ENCODE measurements at places on chromosomes 1 and 21.

- no peak for DNase-seq
Measured at GRCh38 chr1:20058531-20058930, 11.5 kb upstream of the PLA2G5 start.

DNA sequence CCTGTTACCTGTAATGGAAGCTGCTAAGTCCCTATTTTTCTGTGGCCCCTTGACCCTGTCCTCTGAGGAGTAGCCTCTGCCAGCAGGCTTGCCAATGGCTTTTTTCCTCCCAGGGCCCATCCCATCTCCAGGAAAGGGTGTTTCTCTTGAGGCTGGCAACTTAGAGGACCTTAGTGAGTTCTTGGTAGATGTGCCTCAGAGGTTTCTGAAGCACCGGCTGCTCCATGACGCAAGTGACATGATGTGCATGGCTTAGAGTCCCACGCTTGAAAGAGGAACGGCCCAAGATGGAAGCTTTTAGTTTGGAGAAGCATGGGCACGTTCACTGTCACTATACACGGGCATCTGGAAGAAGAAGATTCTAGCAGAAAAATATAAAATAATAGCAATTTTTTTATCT lies 63.0 kb downstream of the TGFB2 start:
- no peak for DNase-seq

DNA sequence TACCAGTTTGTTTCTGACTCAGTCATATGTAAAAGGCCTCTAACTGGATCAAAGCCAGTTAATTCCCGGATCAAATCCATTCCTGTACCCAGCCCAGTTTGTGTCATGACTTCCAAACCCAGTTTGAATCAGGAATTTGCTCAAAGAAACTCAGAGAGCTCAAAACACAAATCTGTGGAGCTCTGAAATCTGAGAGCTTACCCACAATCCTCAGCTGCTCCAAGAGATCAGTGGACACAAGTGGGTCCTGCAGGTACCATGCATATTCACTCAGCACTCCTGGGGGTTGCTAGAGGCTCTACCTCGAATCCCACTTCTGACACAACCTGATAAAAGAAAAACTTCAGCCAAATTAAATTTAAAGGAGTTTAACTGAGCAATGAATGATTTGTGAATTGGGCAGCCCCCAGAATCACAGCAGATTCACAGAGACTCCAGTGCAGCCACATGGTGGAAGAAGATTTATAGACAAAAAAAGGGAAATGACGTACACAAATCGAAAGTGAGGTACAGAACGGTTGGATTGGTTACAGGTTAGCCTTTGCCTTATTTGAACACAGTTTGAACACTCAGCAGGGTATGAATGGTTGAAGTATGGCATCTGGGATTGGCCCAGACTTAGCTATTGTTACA lies 11.9 kb upstream of the MRPL55 start:
- no peak for DNase-seq

DNA sequence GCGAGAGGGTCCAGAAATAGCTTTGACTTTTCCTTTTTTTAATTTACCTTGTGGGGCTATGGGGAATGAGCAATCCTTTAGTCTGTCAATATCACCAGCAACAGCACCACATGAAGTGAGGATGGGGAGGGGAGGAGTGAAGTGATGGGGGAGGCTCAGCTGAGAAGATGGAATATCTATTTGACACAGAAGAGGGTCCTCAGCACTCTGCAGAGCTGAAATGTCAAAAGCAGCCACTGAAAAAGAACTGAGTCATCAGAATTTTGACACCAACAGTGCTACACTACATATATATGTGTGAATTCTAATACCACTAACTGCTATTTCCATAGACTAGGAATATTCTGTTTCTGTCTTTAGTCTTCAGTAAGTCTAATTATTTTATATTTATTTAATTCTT lies 427.0 kb upstream of the PBX1 start:
- DNase-seq: no peak

DNA sequence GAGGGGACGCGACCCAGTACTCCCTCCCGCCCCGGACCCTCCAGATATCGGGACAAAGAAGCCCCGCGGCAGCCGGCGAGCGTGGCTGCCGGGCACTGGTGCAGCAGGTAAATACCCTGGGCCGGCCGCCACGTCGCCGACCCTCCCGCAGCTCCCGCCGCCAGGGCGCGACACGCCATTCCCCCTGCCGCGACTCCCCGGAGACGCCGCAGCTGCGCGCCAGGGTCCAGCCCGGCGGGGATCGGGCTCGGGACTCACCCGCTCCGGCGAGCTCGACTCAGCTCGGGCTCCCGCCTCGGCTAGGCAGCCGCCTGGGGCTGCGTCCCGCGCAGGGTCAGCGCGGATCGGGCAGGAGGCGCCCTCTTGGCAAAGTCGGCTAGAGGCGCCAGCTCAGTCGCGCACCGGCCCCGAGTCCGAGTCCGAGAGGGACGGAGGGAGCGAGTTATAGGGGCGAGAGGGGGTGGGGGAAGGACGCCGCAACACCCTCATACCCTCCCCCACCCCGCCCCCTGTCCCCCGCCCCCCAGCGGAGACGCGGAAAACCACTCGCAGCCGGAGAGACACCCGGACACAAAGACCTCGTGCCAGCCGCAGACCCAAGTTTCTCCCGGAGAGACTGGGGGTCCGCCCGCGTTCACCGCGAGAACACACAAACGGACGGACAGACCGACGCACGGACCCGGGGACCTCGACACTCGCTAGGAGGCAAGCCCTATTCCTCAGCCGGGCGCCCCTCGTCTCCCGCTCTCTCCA lies 985 bp downstream of the SYT6 start:
- DNase-seq: peak; percentile 41

GRCh38 chr1:111649227-111649626 lies 29.6 kb downstream of the RAP1A start:
- DNase-seq: no peak

DNA sequence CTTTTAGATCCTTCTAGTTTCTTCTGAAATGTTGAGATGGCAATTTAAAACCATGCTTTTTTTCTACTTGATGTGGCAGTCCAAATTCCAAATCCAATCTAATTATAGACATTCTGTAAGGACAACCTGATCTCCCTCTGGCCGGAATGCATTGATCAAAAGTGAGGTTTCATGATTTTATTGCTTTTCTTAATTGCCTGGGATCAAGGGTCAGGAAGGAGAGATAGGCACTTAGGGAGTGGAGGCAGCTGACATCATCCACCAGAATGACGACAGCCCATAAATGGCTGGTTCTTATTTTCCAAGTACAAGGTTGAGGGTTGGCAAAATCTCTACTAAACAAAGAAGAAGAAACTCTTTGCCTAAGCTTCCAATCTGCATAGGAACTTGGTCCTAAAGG lies 46.4 kb upstream of the SCCPDH start:
- DNase-seq: no peak

GRCh38 chr1:116540088-116540487 lies 30.7 kb downstream of the CD58 start:
- DNase-seq: peak; percentile 70

DNA sequence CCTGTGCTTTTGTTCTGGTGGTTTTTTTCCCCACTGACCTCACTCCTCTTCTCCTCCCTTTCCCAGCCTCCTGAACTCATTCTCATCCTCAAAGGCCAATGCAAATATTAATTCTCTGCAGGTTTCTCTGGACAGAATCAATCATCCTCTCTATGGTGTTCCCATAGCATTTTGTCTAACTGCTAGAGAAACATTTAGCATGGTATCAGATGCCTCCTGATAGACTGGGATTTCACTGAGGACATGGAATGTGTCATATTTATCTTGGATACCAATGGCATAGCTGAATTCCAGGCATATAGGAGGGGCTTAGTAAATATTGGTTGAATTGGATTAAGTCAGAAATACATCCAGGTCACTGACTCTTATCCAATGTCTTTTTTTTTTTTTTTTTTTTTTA lies 46.1 kb upstream of the SRP9 start:
- DNase-seq: no peak

- peak; percentile 55 for DNase-seq
Measured at GRCh38 chr1:235329139-235329902, 951 bp downstream of the GGPS1 start.

- no peak for DNase-seq
Measured at GRCh38 chr1:168179438-168180147, 831 bp downstream of the TIPRL start.

DNA sequence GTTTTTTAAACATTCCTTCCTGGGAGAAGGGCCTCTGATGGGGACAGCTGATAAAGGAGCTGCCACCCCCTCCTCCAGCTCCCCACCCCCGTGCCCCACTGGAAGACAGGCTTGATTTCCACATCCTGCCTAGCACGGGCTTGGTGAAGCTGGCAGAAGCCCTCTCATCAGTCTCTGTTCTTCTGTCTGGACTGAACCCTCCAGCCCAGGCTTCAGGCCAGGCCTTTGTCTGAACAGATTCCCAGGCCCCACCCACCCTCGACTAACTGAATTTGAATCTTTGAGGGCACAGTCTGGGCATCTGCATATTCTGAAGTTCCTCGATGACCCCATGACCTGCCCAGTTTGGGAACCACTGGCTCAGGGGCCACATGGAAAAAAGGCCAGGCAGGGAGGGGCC lies 75.3 kb downstream of the CD58 start:
- DNase-seq: no peak

- DNase-seq: no peak
Measured at GRCh38 chr1:179770887-179771502, 27.9 kb downstream of the FAM163A start.

- no peak for DNase-seq
Measured at GRCh38 chr1:39317910-39318633, 113.6 kb downstream of the MACF1 start.

DNA sequence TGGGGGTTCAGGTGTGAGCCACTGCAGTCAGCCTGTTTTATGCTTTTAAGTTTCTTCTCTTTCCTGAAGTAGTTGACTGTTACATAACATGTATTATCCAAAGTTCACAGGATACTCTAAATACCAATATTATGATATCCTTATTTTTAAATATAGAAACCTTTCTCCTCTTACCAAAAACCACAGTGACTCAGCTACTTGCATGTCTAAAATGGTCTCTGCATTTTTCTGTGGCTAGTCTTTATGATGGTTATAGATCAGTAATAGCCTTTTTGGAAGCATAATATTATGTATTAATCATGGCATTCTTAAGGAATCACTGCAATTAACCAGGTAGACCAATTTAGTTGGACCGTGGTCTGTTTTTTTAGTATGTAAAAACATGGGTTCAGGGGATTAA lies 210.8 kb upstream of the CACYBP start:
- no peak for DNase-seq

DNA sequence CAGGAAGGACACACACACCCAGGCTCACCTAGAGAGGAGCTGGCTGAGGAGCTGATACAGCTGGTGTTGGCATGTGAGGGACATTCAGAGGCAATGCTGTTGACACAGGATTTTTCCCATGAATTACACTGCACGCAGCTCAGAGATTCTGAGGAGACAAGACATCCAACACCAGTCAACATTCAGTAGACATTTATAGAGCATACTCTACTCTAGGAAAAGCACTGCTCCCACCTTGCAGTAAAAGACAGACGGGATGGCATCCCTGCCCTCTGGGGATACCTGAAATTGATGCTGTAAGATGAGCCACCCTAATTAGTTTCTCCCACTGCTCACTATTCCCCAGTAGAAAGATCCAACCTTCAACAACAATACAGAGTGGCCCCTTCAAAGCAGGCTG lies 5.1 kb downstream of the LYPD8 start:
- DNase-seq: no peak
